Tibial nerve (tissue), 4 donors: ENCODE measurements at places on chromosomes 1 and 21.

GRCh38 chr1:243391355-243391754 lies 135.5 kb downstream of the SDCCAG8 start:
- DNase-seq, result no peak

GRCh38 chr21:38913893-38914527 lies 108.3 kb downstream of the ETS2 start:
- DNase-seq, result no peak

- DNase-seq, result no peak
Observed at GRCh38 chr1:39900662-39901463, 854 bp downstream of the MYCL start.

DNA sequence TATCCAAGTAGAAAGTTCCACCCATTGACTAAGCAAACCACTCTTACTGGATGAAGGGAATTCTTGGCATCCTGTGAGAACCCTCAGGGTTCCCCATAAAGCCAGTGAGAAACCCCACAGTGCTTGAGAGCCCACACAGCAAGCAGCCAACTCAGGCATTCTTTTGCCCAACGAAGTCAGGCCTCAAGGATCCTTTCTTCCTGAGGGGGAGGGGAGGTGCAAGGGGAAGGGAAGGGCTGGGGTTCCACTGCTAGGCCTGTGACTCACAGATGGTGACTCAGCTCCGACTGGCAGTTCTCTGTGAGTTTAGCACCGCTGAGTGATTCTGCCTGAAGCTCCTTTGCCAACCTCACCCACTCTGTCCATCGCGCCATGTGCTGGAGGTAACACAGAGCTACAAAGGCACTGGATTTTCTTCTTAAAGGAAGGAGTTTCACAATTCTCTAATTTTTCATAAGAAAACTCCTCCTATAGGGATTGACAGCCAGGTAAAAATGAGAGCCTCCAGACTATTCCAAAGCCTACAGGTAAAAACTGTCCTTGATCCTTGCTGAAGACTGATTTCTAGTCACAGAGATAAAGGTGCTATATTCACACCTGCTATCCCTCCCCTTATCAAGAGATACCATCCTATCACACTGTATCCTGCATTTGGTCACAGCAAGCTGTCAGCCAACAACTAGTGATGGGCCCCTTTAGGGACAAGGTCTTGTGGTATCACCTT lies 4.8 kb downstream of the ENO1 start:
- DNase-seq, result peak; percentile 60

- no peak for DNase-seq
Observed at GRCh38 chr1:170063109-170063826, 11.2 kb downstream of the KIFAP3 start.

- no peak for DNase-seq
Observed at GRCh38 chr1:67956116-67956515, 94.3 kb downstream of the DIRAS3 start.
